ENCODE measurements at places on chromosomes 7 and 10.

DNA sequence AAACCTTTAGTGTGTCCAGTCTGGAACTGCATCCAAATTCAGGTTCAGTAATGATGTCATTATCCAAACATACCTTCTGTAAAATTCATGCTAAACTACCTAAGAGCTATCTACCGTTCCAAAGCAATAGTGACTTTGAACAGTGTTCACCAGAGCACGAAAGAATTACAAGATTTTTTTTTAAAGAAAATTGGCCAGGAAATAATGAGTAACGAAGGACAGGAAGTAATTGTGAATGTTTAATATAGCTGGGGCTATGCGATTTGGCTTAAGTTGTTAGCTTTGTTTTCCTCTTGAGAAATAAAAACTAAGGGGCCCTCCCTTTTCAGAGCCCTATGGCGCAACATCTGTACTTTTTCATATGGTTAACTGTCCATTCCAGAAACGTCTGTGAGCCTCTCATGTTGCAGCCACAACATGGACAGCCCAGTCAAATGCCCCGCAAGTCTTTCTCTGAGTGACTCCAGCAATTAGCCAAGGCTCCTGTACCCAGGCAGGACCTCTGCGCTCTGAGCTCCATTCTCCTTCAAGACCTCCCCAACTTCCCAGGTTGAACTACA, 694 bp upstream of the FAS start:
- no peak for DNase-seq

DNA sequence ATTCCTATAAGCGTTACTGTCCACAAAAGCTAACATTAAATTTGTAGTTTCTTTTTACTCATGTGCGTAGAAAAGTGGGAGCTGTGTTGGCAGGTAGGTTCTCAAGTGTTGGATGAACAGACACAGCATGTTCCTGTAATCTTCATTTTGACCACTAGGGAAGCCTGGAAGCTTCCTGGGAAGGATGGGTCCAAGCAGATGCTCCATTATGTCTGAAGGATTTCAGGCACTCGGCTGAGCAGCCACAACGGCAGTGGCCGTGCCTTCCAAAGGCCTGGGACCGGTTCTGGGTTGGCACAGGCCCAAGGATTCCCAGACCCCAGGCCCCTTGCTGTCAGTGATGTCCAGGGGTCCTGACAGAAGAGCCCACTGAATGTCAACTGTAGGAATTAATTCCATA, 386.3 kb downstream of the TNS3 start:
- no peak for DNase-seq

GRCh38 chr10:130411496-130412085, 275.4 kb downstream of the GLRX3 start:
- no peak for DNase-seq

DNA sequence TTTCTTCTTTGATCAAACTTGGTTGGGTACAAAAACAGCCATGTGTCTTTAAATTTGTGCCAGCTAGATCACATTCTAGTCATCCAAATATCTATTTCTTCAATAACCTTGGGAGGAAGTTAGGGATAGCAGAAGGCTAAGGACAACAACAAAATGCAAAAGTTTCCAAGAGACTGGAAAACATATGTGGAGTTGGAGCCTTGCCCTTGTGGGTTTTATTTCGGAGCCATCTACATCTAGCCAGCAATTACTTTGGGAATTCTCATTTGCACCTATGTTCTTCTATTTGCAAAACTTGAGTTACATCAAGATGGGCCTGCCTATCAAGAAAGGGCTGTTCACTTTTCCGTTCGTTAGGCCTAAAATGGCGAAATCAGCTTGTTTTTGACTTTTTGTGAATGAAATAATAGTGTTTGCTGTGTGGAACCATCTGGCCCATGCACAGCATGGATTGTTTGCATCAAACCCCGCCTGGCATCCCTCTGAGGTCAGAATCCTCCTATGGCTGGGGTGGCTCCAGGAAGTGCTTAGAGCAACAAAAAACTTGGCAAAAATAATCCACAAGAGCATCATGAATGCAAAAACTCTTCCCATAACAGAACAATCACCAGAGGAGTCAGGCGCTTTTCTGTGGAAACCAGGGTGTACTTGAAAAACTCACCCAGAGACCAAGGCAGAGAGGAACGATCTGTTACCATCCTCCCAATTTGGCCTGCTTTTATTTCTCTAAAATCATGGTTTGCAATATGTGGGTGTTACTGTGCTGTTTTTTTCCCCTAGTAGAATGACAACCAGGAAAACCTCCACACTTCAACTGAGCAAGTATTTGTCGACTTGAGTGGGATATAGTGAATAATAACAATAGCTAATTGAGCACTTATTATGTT, 36.2 kb upstream of the XPNPEP1 start:
- no peak for DNase-seq

GRCh38 chr10:30538086-30538485, 91.5 kb downstream of the LYZL2 start:
- no peak for DNase-seq

- DNase-seq = no peak
These were observed 11.4 kb upstream of the ZNF12 start for GRCh38 chr7:6718124-6718523.

DNA sequence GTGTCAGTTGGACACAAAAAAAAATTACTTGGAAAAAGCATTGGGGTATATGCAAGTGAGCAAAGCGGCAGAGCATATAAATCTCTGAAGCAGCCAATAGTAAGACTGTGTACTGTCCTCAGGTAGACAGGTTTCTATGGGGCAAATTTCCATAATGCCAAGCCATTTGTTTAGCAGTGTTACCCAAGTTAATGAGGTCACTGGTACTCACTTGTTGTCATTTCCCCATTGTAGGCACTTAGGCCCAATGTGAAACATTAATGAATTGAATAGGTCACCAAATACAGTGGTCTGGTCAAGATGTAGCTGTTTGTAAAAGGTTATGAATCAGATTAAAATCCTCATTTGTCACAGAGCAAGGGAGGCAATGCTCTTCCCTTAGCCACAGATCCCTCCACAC, 27.5 kb downstream of the HOXA1 start:
- no peak for DNase-seq

- DNase-seq = no peak
These were observed 40.8 kb upstream of the KMT2E start for GRCh38 chr7:104973227-104973626.

Data from GM13976 (cell line).